ENCODE measurements at places on chromosomes 11 and 22. TPM values are rescaled to one million over a fixed set of nuclear protein-coding genes. Genes with fewer than 3 reads are reported as not detected.

Gene ZBTB44
- total RNA-seq = 24.4 TPM

- H3K36me3 ChIP-seq = peaks cover 38% of the 10 kb centered on the region
- H3K4me1 ChIP-seq = peaks cover 5% of the 10 kb centered on the region
- no peaks in the 10 kb centered on the region for H3K27me3 ChIP-seq
- H3K27ac ChIP-seq = no peak overlapping the region
Measured at GRCh38 chr22:24039046-24039445, 27.9 kb downstream of the CABIN1 start.

GRCh38 chr11:69425895-69426544, 55.4 kb upstream of the LINC01488 start:
- no peaks in the 10 kb centered on the region for H3K4me1 ChIP-seq
- no peaks in the 10 kb centered on the region for H3K36me3 ChIP-seq
- DNase-seq = no peak
- H3K27ac ChIP-seq = no peak overlapping the region
- no peak overlapping the region for H3K4me3 ChIP-seq

GRCh38 chr11:60375316-60375715, 3.0 kb upstream of the MS4A7 start:
- no peak overlapping the region for H3K27ac ChIP-seq
- H3K27me3 ChIP-seq = no peaks in the 10 kb centered on the region
- no peaks in the 10 kb centered on the region for H3K36me3 ChIP-seq
- H3K4me1 ChIP-seq = no peaks in the 10 kb centered on the region

DNA sequence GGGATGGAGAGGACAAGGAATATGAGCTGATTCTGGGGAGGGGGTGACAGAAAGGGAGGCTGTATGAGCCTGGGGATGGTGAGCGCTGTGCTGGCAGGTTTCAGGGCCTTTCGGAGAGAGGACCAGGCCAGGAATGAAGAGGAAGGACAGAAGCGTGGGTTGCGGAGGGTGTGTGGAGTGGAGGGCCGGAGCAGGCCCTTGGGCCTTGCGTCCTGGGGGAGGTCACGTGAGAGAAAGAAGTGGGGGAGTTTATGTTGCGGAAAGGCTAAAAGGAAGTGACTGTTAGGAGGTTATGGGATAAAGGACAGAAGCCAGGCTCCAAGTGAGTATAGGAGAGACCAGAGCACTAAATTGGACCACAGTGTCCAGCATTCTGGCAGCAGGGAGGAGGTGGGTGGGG, 17.5 kb downstream of the BCR start:
- H3K4me3 ChIP-seq = no peak overlapping the region
- H3K36me3 ChIP-seq = no peaks in the 10 kb centered on the region
- H3K4me1 ChIP-seq = peaks cover 9% of the 10 kb centered on the region
- no peak for DNase-seq

GRCh38 chr11:114463999-114464398, 24.7 kb downstream of the REXO2 start:
- no peak overlapping the region for H3K4me3 ChIP-seq
- no peaks in the 10 kb centered on the region for H3K27me3 ChIP-seq
- no peaks in the 10 kb centered on the region for H3K36me3 ChIP-seq

DNA sequence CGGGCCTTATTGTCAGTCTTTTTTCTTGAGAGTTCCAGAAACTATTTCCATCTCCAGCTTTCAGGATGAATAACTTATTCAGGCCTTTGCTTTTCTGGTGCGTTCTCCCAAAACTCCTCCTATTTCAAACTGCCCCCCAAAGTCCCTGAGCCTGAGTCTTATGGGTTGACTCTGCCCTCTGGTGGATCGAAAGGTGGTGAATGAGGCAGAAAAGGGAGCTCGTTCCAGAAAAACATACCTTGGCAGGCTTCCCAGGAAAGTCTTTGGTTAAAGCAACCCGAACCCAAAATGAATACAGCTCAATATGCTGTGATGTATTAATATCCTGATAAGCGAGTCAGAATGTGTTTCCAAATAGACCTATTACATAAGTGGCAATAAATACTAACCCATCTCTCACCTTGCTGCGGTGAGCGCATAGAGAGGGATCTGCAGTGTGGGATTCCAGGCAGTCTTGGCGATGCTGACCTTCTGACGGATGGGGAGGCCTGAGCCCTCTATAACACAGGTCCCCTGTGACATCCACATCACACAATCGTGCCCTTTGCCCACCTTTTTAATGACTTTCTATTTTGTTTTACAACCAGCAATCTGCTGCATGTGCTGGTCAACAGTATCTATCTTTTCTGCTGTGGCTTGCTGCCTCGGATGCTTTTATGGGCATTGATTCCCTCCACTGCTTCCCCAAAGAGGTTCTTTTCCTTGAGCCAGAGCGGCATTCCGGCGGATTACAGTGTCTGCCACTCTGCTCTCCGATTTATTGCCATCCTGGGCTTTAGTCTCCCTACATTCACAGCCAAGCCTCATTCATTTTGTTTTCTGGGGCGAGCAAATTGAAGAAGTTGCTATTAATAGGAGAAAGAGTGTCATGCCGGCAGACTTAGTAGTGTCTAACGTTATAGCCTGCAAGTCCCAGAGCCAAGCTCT, 756.8 kb downstream of the NTM start:
- DNase-seq = peak; percentile 70
- H3K4me1 ChIP-seq = no peaks in the 10 kb centered on the region
- no peak overlapping the region for H3K4me3 ChIP-seq
- H3K36me3 ChIP-seq = no peaks in the 10 kb centered on the region
- no peaks in the 10 kb centered on the region for H3K27me3 ChIP-seq

All from ascending aorta (tissue), 2 donors.